Activated T-helper 2 cell treated with anti-CD3 and anti-CD28 coated beads, Interferon-gamma antibody, Interleukin-2, Interleukin-4, amounts not matched to agents 10 μg/mL and 5 μg/mL and 100 μg/mL, durations not matched to agents 14 hours and 24 hours and 36 hours (primary cell): ENCODE measurements at places on chromosomes 6 and 20. TPM values are rescaled to one million over a fixed set of nuclear protein-coding genes. Genes with fewer than 3 reads are reported as not detected.

- DNase-seq: no peak
Observed at GRCh38 chr6:16741112-16742016, 19.9 kb downstream of the ATXN1 start.

GRCh38 chr6:13165502-13166172, 162.7 kb downstream of the TBC1D7 start:
- no peak for DNase-seq

- no peak for DNase-seq
Observed at GRCh38 chr6:89357390-89357789, 4.9 kb upstream of the UBE2J1 start.

Gene DPM1
- total RNA-seq: 59.6 and 60.0 TPM in 2 replicates

DNA sequence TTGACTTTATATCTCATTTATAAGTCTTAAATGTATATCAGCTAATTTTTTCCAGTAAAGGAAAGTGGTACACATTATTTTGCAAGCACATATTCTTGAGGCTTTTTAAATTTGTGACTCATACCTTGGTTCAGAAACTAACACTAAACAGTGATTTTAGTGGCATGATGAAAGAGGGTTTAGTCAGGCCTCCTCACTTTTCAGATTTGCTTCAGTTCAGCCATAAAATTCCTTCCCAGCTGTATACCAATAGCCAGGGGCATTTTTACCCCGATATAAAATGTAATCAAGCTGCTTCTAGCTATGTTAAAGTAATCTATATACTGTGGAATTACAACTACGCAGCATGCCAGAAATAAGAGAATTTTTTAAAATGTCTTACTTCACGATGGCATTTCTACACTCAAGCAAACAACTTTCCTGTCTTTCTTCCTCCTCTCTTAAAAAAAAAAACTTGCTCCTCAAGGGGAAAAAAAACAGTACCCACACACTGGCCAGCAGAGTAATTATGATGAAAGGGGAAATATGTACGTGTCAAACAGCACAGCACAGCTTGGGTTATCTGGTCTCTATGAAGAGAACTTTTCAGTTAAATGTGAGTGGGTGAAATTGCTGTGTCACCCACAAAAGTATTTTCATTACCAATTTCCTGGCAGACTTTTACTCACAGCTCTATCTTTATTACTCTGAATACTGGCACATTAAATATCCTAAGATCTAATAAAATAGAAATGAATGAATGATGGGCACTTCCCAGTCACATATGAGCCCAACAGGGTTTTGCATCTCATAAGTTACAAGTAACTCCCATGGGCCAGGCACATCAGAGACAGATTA, 244.8 kb upstream of the TENT5A start:
- DNase-seq: no peak

Gene SFTA2
- not detected in 2 replicates for total RNA-seq

Gene CST1
- total RNA-seq: not detected in 2 replicates

Gene MYT1
- not detected in 2 replicates for total RNA-seq

DNA sequence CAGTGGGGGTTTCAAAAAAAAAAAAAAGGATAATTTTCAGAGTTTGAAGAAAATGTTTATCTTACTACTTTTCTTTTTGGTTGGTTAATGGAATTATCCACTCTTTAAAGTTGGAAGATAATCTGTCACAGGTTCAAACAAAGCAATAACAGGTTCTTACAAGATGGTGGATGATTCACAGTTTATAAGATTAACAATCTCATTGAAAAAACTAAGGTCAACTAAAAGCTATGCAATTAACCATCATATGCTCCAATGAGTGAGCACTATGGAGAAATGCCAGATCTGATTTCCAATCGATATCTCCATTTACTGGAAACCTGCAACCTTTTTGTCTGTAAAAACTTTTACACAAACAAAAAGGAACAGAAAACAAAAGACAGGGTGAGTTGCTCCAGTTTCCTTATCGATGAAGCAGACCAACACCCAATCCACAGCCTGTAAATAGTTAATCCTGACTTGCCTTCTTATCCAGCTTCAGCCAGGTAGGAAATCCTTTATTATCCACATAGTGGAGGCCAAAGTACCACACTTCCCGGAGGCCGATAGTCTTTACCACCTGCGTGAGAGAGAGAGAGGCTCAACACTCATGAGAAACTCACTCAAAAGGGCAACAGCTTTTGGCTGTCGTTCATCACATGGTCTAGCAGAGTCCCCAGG, 32.4 kb downstream of the EZR start:
- DNase-seq: no peak

Gene DZANK1
- total RNA-seq: 1.3 TPM in 2 replicates

Gene OARD1
- 28.0 and 33.7 TPM in 2 replicates for total RNA-seq

Gene PGC
- total RNA-seq: not detected in 2 replicates

DNA sequence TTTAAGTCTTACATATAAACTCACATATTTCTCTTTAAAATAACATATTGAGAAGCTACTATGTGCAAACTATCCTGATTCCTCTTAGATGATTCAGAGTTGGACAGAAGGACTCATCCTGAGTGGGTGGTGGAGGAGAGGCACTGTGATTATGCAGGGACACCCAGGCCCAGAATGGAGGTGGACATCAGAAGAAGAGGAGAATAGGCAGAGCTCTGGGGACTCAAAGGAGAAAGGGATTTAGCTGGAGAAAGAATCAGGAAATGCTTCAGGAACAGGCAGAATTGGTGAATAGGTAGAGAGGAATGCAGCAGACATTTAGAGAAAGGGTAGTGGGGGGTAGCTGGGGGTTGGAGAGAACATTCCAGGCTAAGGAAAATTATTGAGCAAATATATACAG, 17.4 kb downstream of the RCAN2 start:
- no peak for DNase-seq

- no peak for DNase-seq
Observed at GRCh38 chr6:146950351-146950835, 253.8 kb upstream of the STXBP5 start.

- no peak for DNase-seq
Observed at GRCh38 chr6:33597551-33598322, 17.7 kb upstream of the BAK1 start.

- DNase-seq: no peak
Observed at GRCh38 chr20:24775966-24776365, 173.1 kb upstream of the CST7 start.

Gene TCF15
- not detected in 2 replicates for total RNA-seq

DNA sequence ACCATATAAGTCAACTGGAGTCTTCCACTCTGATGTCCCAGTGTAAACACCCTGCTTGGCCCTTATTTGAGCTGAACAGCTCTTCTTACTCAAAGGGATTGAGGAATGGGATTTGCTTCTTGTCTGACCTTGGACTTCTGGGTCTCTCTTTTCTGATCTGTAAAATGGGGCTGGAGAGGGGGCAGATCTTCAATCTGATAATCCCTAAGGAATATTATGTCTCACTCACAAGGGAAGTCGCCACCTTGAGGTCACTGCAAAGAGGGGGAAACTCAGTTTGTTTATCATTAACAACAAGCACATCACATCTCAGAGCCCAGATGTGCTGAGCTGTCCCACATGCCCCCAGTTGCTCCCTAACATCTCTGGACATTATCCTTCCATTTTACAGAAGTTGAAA, 15.1 kb downstream of the KCNS1 start:
- no peak for DNase-seq

Gene RBBP8NL
- not detected in 2 replicates for total RNA-seq

GRCh38 chr6:27260836-27261375, 13.4 kb downstream of the PRSS16 start:
- DNase-seq: no peak

DNA sequence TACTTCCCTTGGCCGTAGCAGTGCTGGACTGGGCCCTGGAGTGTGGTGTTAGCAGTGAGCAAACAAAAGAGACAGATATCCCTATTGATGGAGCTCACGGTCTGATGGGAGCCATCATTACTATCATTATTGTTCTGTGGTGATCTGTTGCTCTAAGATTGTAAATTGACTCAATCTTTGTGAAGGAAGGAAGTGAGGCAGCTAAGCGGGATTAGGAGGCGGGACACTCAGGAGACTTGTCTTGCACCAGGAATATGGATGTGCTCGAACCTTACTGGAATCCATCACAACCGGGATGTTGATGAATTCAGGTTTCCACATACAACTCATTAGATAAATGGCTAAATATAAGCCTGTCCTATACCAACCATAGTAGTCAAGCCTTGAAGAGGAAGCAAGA, 25.5 kb upstream of the FAM50B start:
- no peak for DNase-seq

DNA sequence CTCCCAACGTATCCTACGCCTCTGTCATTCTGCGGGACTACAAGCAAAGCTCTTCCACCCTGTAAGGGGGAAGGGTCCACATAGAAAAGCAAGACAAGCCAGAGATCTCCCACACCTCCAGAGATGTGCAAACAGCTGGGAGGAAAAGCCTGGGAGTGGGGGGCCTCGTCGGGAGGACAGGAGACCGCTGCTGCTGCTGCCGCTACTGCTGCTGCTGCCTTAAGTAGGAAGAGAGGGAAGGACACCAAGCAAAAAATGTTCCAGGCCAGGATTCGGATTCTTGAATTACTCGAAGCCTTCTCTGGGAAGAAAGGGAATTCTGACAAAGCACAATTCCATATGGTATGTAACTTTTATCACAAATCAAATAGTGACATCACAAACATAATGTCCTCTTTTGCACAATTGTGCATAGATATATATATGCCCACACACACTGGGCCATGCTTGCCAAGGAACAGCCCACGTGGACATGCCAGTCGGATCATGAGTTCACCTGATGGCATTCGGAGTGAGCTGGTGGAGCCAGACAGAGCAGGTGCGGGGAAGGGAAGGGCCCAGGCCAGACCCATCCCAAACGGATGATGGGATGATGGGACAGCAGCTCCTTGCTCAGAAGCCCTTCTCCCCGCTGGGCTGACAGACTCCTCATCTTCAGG, 108.8 kb upstream of the RAB32 start:
- DNase-seq: no peak

DNA sequence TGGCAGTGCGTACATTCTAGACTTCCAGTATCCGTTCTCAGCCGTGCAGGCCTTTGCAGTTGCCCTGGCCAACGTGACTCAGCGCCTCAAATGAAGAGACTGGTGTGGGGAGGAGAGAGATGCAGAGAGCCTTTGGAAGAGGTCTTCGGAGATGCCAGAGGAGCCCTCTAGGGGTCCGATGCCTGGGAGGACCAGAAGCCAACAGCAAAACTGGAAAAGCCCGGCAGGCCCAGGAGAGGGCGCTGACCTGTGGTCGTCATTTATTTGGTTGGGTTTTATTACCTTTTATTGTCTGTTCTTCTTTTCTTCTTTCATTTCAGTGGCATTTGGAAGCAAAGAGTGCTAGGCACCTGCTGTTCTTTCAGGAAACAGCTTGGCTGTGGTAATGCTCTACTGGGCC, 53.3 kb upstream of the TMEM181 start:
- no peak for DNase-seq

DNA sequence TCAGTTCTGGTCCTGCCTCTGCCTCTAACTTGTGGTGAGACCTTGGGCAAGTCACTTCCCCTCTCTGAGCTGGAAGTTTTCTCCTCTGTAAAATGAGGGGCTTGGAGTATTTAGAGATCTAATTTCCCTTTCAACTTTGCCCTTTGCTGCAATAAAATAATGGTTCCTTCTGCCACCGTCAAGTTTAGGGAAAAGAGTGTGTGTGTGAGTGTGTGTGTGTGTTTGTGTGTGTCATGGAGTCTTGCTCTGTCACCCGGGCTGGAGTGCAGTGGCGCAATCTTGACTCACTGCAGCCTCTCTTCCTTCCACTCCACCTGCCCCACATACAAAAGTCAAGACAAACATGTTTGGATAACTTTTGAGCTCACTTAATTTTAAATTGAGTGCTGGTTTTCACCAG, 39.2 kb upstream of the PIM1 start:
- no peak for DNase-seq

DNA sequence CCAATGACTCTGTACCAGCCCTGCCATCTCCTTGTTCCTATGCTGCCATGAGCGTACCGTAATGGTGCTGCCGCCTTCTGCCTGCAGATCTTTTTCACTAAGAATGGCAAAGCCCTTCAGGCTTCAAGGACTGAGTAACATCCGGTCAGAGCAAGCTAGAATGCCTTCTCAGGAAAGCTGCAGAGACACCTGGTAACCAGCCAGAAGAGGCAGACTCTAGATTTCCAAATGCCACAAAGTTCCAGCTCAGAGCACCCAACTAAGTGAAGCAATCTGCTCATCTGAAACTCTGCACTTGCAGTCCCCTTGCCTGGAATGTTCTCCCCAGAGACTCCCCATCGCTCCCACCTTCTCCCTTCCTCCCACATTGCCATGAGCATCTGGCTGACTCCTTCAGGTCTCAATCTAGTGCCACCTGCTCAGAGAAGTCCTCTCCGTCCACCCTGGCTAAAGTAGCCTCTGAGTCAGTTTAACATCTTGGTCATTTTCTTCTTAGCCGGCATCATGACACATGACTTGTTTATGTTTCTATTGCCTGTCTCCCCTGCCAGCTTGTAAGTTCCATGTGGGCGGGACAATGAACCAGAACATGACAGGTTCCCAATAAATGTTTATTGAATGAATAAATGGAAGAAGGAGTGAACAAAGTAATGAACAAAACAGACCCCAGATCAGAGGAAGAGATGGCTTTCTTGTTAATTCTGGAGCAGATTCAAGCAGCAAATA, 6.9 kb upstream of the OCSTAMP start:
- DNase-seq: no peak

Gene LAMP5
- not detected in 2 replicates for total RNA-seq

Gene THEMIS
- 10.2 and 10.3 TPM in 2 replicates for total RNA-seq

GRCh38 chr6:132764370-132764769, 6.7 kb upstream of the VNN2 start:
- no peak for DNase-seq

DNA sequence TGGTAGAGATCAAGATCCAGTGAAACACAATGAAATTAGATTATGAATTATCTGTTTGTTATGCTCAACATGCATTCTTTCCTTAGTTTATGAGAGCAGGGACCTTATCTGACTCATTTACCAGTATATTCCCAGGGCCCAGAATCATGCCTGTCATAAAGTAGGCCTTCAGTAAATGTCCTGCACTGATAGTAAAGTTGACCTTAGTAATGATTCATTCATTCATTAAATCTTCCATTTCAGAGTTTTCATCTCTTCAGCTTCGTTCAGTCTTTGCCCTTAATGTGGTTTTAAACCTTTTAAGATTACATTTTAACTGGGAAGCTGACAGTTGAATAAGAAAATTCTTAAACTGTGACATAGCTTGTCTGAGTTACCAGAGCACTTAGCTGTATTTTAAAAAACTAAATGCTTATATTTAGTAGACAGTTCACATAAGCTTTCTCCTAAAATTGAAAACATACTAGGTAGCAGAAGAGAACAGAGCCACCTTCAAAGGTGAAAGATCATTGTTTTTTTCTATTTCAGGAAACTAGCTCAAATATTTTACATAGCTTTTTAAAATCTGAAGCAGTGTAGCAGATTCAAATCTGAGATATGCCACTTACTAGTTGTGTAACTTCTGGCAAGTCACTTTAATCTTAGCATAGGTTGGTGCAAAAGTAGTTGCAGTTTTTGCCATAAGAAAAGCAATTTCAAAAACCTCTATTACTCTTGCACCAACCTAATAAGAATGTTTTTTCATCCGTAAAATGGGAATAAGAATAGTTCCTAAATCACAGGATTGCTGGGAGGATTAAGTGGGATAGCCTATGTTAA, 41.4 kb downstream of the MCM8 start:
- no peak for DNase-seq

Gene FILIP1
- not detected in 2 replicates for total RNA-seq
